ENCODE measurements at places on chromosomes 2 and 18.

- DNase-seq = peak; percentile 96
Observed at GRCh38 chr2:20071397-20072383, 20.3 kb upstream of the LAPTM4A start.

GRCh38 chr18:49247781-49248180, 212.7 kb downstream of the DYM start:
- DNase-seq = no peak

DNA sequence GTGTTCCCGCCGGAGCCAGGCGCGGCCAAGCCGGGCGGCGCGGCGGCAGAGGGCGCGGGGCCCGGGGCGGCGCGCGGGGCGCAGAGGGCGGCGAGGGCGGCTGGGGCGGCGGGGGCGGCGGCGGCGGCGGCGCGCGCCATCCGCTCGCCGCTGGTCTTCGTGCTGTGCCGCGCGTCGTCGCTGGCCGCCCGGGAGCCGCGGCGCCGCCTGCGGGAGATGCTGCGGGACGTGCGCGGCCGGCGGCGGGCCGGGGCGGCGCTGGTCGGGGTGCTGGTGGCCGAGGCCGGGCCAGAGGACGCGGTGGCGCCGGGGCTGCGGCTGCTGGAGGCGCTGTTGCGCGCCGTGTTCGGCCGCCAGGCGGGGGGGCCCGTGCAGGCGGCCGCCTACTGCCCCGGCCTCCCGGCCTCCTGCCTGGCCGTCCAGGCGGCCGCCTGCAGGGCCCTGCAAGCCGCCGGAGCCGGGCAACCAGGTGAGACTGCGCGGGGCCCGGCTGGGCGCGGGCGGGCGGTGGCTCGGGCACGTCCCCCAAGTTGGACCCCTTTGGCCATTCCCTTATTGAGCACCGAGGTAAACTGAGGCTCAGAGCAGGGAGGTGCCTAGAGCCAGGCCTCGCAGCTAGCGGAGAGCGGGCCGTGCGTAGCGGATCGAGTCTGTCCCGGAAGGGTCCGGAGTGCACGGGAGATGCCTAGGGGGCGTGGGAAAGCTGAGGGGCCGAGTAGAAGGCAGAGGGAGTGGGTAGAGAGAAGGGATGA, 584 bp downstream of the C2orf72 start:
- DNase-seq = no peak

- peak; percentile 62 for DNase-seq
Observed at GRCh38 chr2:38115216-38116032, 39.5 kb upstream of the CYP1B1 start.
